ENCODE measurements at places on chromosomes 6 and 20. TPM values are rescaled to one million over a fixed set of nuclear protein-coding genes. Genes with fewer than 3 reads are reported as not detected.

DNA sequence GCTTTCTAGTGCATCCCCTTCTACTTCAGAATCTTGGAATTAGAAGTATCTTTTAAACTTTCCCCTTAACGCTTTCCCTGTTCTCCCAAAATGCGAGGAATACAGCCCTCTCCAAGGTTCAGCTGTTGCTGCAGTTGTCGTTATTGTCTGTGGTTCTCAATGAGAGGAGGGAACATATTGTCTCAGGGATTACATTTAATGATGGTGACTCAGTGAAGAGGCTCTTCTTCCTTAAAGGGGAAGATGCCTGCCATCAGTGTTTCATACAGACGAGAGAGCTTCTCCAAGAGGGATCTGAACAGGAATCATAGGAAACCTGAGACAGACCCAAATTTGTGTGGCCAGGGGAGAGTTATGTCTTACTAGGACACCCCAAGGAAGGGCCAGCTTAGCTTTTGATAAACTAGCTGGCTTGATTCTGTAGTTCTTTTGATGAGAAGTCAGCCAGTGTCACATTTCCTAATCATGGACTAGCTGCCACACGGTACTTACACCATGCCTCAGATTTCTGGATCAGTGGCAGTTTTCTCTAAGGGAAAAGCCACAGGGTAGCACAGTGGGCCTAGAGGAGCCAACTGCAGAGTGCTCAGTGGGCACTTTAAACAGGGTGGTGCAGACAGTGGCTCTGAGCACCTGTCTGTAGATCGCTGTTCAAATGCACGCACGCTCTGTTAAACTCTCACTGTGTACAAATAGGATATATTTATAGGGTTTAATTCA is 59.7 kb upstream of the TMEM181 start:
- no peaks in the 10 kb centered on the region for H3K36me3 ChIP-seq
- no peak overlapping the region for H3K4me3 ChIP-seq
- no peak for DNase-seq
- no peaks in the 10 kb centered on the region for H3K4me1 ChIP-seq

GRCh38 chr6:26592649-26593048 is 4.1 kb upstream of the ABT1 start:
- H3K4me3 ChIP-seq: no peak overlapping the region
- peaks cover 2% of the 10 kb centered on the region for H3K4me1 ChIP-seq
- no peaks in the 10 kb centered on the region for H3K36me3 ChIP-seq
- H3K27me3 ChIP-seq: no peaks in the 10 kb centered on the region
- H3K27ac ChIP-seq: no peak overlapping the region

GRCh38 chr20:44221368-44221954 is 10.9 kb upstream of the OSER1 start:
- H3K27me3 ChIP-seq: no peaks in the 10 kb centered on the region
- no peak overlapping the region for H3K4me3 ChIP-seq
- H3K27ac ChIP-seq: no peak overlapping the region
- DNase-seq: no peak
- peaks cover 3% of the 10 kb centered on the region for H3K4me1 ChIP-seq

- no peaks in the 10 kb centered on the region for H3K4me1 ChIP-seq
- H3K27me3 ChIP-seq: no peaks in the 10 kb centered on the region
- no peak overlapping the region for H3K4me3 ChIP-seq
- DNase-seq: no peak
Measured at GRCh38 chr6:5695260-5696245, 311.2 kb downstream of the NRN1 start.

- no peak overlapping the region for H3K27ac ChIP-seq
- H3K36me3 ChIP-seq: no peaks in the 10 kb centered on the region
- H3K4me3 ChIP-seq: peak overlapping the region; percentile 86
- H3K4me1 ChIP-seq: peaks cover 6% of the 10 kb centered on the region
- no peak for DNase-seq
- no peaks in the 10 kb centered on the region for H3K27me3 ChIP-seq
Measured at GRCh38 chr6:79232696-79233462, 1.6 kb downstream of the HMGN3 start.

DNA sequence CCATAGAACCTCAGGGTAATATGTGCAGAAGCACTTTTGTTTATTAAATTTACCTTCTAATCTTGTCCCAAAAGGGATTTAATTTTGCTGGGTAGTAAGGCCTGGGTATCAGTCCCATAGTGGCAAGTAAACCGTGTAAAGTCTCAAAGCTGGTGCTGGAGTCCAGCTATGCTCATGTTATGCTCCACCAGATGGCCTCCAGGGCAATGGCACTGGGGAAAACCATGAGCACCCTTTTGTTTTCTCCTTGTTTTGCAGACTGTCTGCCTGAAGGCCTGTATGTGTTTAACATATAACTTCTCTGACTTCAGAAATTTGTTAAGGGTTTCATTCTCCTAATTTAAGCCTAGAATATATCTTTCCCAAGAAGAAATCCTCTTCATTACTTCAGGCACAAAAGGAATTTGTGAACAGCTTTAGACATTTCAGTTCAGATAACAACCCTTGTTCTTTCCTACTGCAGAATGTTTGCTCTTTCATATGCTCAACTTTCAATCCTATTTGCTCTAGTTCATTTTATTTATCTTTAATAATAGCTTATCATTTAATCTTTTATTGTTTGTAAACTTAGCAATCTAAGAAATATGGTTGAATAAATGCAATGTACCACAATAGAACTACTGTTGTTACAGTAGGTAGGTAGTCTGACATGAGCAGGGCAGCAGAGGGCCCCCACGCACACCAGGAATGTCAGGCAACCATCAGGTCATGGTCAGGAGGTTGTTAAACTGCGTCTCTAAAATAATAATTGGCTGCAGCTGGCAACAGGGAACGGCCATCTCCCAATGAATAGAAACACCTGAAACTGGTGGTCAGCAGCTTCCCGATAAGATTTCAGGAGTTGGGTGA is 162.8 kb downstream of the TENT5A start:
- no peaks in the 10 kb centered on the region for H3K36me3 ChIP-seq
- no peak overlapping the region for H3K4me3 ChIP-seq
- H3K27ac ChIP-seq: no peak overlapping the region
- H3K4me1 ChIP-seq: no peaks in the 10 kb centered on the region

GRCh38 chr6:157989541-157990289 is 8.1 kb downstream of the SYNJ2 start:
- DNase-seq: peak; percentile 71
- H3K4me1 ChIP-seq: peaks cover 11% of the 10 kb centered on the region
- no peaks in the 10 kb centered on the region for H3K27me3 ChIP-seq
- H3K4me3 ChIP-seq: no peak overlapping the region
- H3K36me3 ChIP-seq: no peaks in the 10 kb centered on the region
- no peak overlapping the region for H3K27ac ChIP-seq

GRCh38 chr6:152636021-152636608 is 1.0 kb downstream of the SYNE1 start:
- peak; percentile 56 for DNase-seq
- H3K27ac ChIP-seq: peak overlapping the region; percentile 71

- H3K36me3 ChIP-seq: no peaks in the 10 kb centered on the region
- no peaks in the 10 kb centered on the region for H3K4me1 ChIP-seq
- DNase-seq: no peak
- H3K27me3 ChIP-seq: no peaks in the 10 kb centered on the region
- no peak overlapping the region for H3K27ac ChIP-seq
Measured at GRCh38 chr6:633611-634010, 23.3 kb downstream of the HUS1B start.

DNA sequence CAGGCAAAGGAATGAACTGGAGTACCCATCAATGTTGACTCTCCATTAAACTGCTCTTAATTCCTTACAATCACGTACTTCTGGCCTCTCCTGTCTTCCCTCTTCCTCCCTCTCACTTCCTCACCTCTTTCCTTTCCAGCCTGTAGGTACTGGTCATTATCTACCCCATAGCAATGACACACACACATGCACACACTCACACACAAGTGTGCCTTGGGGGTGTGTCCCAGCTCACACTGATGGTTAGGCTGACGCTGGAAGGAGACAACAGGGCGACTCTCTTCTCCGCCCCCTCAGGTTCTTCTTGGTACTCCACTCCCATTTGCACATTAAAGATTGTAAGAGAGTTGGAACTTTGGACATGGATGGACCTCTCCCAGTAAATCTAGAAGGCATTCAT is 14.0 kb upstream of the SERPINB9 start:
- H3K4me3 ChIP-seq: no peak overlapping the region
- no peaks in the 10 kb centered on the region for H3K27me3 ChIP-seq
- H3K36me3 ChIP-seq: no peaks in the 10 kb centered on the region
- H3K27ac ChIP-seq: no peak overlapping the region

- no peak for DNase-seq
- H3K4me3 ChIP-seq: no peak overlapping the region
- H3K36me3 ChIP-seq: no peaks in the 10 kb centered on the region
- no peaks in the 10 kb centered on the region for H3K27me3 ChIP-seq
- no peaks in the 10 kb centered on the region for H3K4me1 ChIP-seq
- H3K27ac ChIP-seq: no peak overlapping the region
Measured at GRCh38 chr6:74596588-74596987, 609.3 kb downstream of the COL12A1 start.

DNA sequence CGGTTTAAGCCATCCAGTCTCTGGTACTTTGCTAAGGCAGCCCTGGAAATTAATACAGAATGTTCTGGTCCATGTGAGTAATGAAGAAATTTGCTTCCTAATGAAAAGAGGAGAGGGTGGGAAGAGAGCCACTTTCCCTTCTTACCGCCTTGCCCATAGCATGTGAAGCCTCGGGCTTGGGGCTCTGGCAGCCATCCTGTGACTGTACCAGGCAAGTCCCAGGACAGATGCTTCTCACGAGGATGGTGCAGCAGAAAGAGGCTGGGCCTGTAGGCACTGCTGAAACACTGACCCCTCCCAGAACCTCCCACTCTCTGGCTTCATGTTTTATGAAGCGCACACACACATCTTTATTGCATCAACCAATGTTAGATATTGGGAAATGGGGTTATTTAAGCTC is 74.8 kb downstream of the IYD start:
- DNase-seq: no peak
- no peak overlapping the region for H3K4me3 ChIP-seq
- H3K27me3 ChIP-seq: no peaks in the 10 kb centered on the region
- H3K36me3 ChIP-seq: no peaks in the 10 kb centered on the region
- no peak overlapping the region for H3K27ac ChIP-seq

- H3K4me3 ChIP-seq: no peak overlapping the region
- H3K36me3 ChIP-seq: no peaks in the 10 kb centered on the region
- DNase-seq: no peak
- no peak overlapping the region for H3K27ac ChIP-seq
Measured at GRCh38 chr6:81634155-81634880, 118.2 kb downstream of the TENT5A start.

Gene SMLR1
- polyA plus RNA-seq: 0.40 TPM

Gene SAMD3
- 2.7 TPM for polyA plus RNA-seq

Gene RIMS4
- polyA plus RNA-seq: 2.4 TPM

Gene C20orf144
- polyA plus RNA-seq: 0.05 TPM

Gene CTAGE9
- not detected for polyA plus RNA-seq

Gene CEP250
- polyA plus RNA-seq: 11.7 TPM

Gene DAAM2
- 27.8 TPM for polyA plus RNA-seq

Gene GLP1R
- polyA plus RNA-seq: 0.08 TPM

Gene TCFL5
- polyA plus RNA-seq: 8.1 TPM

Gene SLC17A5
- 4.3 TPM for polyA plus RNA-seq

Gene MROH8
- polyA plus RNA-seq: 2.3 TPM

Gene CD83
- 29.4 TPM for polyA plus RNA-seq

Gene TRIM40
- not detected for polyA plus RNA-seq

Measured in ovary (tissue), 10 donors.